Non-pigmented ciliary epithelial cell (primary cell): ENCODE measurements at places on chromosomes 5 and 9.

DNA sequence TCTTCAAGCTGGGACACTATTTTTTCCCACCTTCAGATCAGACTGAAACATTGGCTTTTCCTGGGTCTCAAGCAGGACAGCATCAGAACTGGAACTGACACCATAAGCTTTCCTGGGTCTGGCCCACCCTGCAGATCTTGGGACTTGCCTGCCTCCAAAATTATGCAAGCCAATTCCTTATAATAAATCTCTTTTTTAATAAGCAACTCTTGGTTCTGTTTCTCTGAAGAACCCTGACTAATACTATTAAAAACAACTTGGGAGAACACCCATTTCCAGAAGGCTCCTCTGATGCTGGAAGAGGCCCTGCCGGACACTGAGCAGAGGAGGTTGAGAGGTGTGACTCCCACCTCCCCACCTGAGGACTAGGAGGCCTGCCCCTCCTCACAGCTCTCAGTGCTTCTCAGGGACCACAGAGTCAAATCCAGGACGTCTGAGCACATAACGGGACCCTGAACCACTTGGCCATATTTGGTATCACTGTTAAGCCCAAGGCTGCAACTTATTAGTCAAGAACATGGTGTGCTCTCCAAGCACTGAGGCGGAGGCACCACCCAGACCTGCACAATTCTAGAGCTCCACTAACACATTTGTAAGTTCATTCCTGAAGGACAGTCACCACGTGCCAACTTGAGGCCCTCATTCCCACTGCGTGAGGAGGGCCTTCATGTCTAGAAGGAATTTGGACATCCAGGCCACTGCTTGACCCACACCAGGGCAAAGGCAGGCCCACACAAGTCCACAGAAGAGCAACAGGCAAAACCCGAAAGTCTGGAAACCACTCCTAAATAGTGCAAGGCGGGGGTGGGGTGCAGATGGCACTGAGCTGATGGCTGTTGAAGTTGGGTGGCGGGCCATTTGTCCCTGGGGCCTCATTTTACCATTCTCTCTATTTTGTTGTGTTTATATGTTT lies 9.5 kb downstream of the SHC3 start:
- no peak for DNase-seq

DNA sequence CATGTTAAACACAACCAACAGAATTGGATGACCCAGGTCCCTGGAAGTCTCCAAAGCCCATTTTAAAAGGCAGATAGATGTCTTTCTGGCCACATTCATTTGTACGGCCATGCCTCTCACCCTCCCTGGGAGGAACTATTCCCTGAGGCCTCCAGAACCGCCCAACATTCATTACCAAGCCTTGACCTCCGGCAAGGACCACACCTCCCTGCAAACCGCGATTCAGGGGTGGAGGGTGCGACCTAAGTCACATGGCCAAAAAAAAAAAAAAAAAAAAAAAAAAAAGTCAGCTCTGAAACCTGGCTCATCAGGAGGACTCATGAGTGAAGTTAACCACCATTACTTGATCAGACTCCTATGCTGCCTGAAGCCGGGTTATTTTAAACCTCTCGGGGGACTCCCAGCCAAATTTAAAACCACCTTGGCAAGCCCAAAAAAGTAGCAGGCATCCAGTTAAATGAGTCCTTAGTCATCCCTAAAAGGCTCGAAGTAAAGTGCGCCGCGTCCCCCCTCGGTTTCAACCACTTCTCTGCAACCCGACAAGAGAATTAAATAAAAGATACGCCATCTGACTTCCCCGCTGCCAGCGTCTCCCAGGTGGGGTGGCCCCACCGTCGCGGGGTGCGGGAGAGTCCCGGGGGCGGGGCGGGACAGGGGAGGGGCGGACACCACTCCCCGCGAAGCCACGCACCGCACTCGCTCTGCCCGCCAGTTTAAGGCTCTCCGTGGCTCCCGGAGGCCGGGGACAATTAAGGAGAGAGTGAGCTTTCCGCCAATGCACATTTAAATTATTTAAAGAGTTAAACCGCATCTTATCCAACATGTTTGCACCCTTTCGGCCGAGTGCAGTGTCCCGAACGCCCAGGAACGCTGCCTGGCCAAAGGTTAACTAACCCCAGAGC lies 2.3 kb downstream of the KLF9 start:
- DNase-seq = no peak

DNA sequence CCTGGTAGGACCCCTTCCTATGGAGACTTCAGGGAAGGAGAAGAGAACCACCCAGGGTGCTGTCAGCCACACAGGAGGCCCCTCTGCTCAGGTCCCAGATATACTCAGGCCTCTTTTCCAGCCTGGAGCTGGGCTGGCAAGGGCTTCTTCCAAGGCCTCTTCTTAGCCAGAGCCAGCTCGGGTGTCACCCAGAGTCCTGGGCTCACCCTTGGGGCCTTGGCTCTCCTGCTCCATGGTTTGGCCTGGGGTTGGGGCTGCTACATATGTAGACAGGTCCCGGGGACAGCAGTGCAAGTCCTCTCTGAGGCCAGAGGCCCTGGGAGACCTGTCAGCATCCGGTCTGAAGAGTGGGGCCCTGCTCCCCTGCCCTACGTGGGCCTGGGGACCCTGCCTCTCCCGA lies 22.8 kb downstream of the PAEP start:
- DNase-seq = no peak

GRCh38 chr5:35626108-35626507 lies 8.4 kb downstream of the SPEF2 start:
- DNase-seq = no peak

DNA sequence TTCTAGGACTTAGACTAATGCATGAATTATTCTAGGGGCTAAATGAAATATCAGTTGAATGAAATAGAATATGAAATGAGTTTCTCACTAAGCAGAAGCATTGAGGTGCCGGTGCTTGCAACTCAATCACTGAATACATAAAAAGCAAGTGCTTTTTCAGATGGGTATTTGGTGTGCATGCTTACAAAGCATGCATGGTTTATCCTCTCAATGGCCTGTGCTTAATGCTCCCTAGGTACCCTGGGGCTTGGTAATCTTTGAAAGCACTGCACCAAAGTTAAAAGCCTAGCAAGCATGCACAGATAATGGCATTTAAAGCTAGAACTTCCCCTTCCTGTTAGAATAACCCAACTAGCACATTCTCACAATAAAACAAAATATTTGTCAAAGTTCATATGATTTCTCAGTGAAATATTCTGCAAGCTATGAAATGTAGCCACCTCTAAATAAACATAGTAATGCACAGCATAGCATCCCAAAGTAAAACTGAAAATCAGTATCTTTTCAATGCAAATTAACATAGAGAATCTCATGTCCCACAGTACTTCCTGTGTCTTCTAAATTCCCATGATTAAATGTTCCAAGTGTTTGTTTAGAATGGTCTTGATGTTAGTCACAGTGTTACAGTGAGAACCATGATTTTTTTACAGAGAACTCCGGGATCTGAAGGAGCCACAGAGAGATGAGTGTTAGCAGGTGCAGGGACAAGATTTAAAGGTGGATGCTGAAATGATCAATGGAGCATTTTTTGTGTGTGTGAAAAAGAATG lies 143.4 kb upstream of the CDH6 start:
- no peak for DNase-seq

GRCh38 chr5:66877843-66878242 lies 281.6 kb downstream of the MAST4 start:
- no peak for DNase-seq

- no peak for DNase-seq
These were observed 2.4 kb downstream of the MRPS2 start for GRCh38 chr9:135502873-135503321.

- no peak for DNase-seq
These were observed 348.7 kb downstream of the MAN2A1 start for GRCh38 chr5:110038297-110038997.

DNA sequence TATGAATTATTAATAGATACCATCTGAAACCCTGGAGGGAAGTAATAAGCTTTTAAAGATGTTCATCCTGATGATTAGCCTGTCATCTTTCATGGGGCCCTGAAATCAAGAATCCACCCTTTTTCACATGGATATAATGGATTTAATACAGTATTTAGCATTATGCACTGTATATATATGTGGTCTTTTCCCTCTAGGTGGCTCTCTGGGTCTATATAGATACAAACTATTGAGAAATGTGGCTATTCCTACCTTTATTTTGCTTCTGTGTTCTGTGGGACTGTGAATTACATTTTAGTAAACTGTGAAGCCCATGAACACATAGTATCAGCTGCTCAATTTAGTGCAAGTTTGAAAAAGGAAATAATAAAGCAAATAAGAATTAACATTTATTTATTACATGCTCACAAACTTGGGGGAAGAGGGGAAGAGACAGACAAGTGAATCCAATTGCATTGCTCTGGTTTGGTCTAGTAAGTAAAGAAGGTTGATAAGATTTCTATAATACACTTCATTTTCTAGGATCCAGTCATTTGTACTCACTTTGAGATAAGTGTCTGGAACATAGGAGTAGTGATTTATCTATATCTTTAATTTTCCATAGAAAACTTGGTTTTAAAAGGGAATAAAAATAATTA lies 112.2 kb downstream of the SCAMP1 start:
- no peak for DNase-seq

GRCh38 chr5:38478878-38479277 lies 77.6 kb downstream of the LIFR start:
- no peak for DNase-seq

GRCh38 chr5:180809403-180810209 lies 7.0 kb upstream of the MGAT1 start:
- no peak for DNase-seq

- DNase-seq = no peak
These were observed 10.0 kb upstream of the DOLPP1 start for GRCh38 chr9:129070696-129071525.

- DNase-seq = no peak
These were observed 4.8 kb downstream of the LHX2 start for GRCh38 chr9:124016175-124017050.

GRCh38 chr5:88690409-88691229 lies 192.4 kb downstream of the MEF2C start:
- no peak for DNase-seq

DNA sequence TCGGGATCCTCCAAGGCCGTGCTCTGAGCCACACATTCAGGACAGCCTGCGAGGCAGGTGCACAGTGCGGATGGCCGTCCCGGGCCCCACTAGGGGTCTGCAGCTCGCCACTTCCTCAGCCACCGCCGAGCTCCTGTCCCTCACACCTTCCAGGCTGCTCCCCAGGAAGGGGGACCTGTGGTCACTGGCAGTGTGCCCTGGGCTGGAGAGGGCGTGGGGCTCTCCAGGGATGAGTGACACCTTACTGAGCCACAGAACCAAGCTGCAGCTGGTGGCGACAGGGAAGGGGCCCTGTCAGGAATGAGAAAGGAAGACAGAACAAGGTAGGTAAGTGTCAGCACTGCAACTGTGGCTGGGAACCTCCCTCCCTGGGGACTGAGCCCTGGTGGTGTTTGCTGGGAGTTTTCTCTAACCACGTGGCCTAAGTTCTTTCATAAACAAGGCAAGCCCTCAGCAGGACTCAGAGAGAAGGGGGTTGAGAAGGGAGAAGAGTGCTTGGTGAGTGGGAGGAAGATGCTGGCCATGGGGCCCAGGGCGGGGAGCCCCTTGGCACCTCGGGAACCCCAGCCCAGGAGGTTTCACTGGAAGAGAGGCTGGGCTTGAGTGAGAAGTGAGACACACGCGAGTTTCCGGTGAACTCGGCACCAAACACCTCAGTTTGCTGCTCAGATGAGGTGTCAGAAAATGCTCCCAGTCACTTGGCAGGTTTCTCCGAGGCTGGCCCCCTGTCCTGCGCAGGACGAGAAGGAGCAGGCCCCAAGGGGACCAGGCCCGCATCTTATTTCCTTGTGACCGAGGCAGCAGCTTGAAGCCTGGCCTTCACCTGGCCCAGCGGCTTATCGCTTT lies 5.2 kb downstream of the IL13 start:
- DNase-seq = no peak

DNA sequence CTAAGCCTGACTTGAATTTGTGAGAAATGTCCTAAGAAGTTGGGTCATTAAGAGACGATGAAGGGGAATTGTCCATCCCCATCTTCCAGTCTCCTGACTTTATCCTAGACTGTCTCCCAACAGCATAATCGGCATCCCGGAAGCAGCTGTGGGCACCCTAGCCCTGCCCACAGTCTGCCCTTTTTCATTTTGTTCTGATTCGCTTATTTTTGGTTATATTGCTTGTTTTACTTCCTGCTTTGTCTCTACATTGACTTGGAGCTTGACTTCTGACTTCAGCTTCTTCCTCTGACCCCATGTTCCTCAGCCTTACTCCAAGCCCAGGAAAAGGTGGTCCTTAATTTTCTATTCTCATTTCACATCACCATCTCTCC lies 41.8 kb downstream of the UGCG start:
- DNase-seq = no peak

DNA sequence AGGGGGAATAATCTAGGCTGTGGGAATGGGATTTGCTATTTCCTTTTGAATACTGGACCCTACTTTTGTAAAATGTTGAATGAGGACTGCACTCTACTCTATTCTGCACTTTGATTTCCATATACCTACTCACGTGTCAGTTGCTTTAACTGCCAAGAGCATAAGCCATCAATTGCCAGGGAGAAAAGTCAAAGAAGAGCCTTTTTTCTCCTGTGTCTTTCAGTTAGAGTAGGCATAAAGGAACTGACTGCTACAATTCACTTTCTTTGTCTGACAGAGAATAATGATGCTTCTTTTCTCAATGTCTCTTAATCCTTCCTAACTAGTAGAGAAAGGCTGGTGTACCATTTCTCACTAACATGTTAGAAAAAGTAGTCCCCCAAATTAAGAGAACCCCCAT lies 231.6 kb downstream of the ELAVL2 start:
- DNase-seq = no peak

DNA sequence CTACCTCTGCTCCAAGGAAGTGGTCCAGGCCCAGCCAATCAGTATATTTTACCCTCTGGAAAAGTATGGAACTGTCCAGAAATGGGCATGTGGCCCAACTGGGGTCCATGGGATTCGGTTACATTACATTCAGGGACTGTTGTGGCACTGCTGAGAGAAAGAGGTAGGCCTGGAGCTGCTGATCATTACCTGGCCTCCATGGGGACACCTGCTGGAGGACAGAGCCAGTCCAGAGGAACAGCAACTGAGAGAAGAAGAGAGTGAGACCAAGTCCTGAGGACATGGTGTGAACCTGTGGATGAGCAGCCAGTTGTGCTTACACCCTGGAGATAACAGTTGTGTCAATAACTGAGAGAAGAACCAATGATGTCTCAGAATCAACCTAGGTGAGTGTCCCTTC lies 48.2 kb downstream of the HMHB1 start:
- no peak for DNase-seq

DNA sequence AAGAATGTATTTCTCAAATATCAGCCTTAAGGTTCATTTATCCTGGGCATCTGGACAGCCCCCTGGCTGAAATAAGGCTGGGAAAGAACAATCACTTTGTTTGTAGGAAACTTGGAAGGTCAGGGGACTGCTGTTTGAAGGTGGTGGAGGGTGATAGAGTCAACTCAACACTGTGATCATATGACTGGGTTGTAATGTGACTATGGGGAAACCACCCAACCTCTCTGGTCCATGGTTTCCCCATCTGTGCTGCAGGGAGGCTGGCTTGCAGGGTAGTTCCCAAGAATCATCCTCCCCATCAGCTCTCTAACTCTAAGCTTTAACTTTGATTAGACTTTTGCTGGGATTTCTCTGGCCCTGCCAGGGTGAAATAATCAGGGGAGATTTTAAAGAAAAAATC lies 10.0 kb downstream of the INSYN2B start:
- no peak for DNase-seq
